LHCN-M2 (cell line): ENCODE measurements at places on chromosomes 6 and 20. TPM values are rescaled to one million over a fixed set of nuclear protein-coding genes. Genes with fewer than 3 reads are reported as not detected.

PLA2G7 gene
- not detected in 2 replicates for total RNA-seq

TNFRSF6B gene
- 6.2 and 6.7 TPM in 2 replicates for total RNA-seq

- no peak for DNase-seq
Observed at GRCh38 chr6:135990439-135990838, 138.9 kb downstream of the PDE7B start.

- peak; percentile 51 for DNase-seq
Observed at GRCh38 chr6:41278699-41279405, 7.6 kb downstream of the TREM1 start.

ZSCAN23 gene
- 1.9 and 2.1 TPM in 2 replicates for total RNA-seq
